Activated naive CD4-positive, alpha-beta T cell treated with Interleukin-2 at 50 U/mL for 16 hours (primary cell): ENCODE measurements at places on chromosomes 7 and 10.

- DNase-seq = no peak
Observed at GRCh38 chr10:117256910-117257309, 16.0 kb downstream of the SLC18A2 start.

- DNase-seq = no peak
Observed at GRCh38 chr10:18577823-18578685, 73.3 kb downstream of the NSUN6 start.

- DNase-seq = no peak
Observed at GRCh38 chr7:4937411-4937810, 21.6 kb downstream of the MMD2 start.

DNA sequence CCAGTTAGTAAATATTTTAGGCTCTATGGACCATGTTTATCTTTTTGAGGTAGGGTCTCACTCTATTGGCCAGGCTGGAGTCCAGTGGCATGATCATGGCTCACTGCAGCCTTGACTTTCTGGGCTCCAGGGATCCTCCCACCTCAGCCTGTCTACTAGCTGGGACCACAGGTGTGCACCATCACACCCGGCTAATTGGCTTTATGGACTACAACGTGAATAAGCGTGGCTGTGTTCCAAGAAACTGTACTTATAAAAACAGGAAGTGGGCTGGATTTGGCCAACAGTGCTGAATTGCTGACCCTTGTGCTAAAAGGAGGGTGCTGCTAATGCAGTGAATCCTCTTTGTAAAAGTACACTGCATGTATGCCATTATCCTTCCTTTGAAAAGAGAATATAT, 111.7 kb upstream of the CDK13 start:
- DNase-seq = no peak

GRCh38 chr10:50387732-50388073, 136.4 kb upstream of the ASAH2 start:
- no peak for DNase-seq

DNA sequence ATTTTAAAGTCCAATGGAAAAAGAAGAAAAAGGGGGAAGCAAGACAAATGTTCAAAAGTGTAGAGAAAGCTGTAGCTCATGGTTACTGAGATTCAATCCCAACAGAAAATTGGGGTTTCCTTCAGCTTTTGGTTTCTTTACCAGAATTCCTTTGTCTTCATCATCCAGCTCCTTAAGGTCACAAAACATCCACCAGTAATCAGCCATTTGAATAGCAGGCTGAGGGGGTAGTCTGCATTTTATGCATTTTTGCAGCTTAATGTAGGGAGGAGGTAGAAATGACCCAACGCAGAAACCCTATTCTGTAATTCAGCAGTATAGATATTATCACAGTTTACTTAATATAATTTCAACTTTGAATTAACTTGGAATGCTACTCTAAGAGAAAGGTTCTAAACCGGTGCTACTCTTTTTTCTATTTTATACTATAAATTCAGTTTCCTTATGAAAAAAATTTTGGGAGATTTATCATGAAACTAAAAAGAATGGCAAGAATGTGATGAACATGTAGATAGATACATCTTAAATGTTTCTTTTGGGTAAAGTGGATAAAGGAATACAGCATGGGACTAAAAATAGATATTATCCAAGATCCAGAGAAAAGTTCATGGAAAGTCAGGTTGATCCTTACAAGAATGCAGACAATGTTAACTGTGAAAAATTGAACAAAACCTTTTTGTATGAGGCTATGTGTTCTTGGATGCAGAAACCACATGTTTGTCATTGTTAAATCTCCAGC, 596.9 kb downstream of the PHTF2 start:
- DNase-seq = no peak

- DNase-seq = no peak
Observed at GRCh38 chr7:133029463-133029862, 52.4 kb downstream of the CHCHD3 start.

DNA sequence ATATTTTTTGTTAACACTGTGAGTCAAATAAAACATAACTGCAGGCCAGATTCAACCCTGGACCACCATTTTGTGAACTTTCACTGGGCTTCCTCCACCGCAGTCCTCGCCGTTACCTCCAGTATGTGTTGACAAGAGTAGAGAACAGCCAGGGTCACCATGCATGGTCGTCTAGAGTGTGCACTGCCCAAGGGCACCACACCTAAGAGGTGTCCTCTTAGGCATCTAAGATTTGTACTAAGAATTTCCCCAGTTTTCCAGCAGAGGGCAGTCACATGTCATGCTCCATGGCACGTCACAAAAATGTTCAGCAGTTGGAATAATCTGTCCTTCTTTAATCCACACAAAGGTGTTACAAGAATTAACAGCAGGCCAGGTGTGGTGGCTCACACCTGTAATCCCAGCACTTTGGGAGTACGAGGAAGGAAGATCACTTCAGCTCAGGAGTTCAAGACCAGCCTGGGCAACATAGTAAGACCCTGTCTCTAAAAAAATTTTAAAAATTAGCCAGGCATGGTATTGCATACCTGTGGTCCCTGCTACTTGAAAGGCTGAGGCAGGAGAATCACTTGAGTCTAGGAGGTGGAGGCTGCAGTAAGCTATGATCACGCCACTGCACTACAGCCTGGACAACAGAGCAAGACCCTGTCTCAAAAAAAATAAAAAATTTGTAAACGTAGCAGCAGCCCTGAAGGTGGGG, 71.2 kb upstream of the FOXK1 start:
- peak; percentile 29 for DNase-seq

DNA sequence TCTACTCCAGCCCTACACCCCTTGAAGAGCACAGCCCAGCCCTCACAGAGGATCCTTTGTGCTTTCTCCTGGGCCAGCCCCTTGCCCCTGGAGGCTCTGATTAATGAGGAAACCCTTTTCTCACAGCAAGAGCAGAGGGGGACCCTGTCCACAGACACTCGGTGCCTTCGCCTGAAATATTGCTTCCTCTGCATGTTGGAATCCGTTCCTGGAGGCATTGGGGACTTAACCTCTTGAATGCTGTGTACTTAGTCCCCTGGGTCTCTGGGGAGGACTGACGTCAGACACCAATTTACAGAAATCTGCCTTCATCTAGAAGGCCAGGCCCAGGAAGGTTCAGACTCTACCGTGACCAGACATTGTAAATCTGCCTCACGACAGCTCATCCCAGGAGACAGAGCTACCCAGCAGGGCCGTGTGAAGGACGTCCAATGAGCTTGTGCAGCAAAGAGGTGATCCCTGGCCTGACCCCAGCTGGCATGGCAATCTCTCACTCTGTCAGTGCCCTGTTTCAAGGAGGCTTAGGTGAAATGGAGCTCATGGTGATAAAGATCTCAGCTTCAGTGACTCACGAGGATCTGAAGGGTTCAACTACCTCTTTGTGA, 8.1 kb upstream of the TMEM72 start:
- DNase-seq = no peak
